ENCODE measurements at places on chromosomes 6 and 20. TPM values are rescaled to one million over a fixed set of nuclear protein-coding genes. Genes with fewer than 3 reads are reported as not detected.

Gene MAPK13
- polyA plus RNA-seq = 28.9 TPM

Gene SAMHD1
- polyA plus RNA-seq = 35.6 TPM

Gene CALHM4
- not detected for polyA plus RNA-seq

Gene BLOC1S5
- polyA plus RNA-seq = 2.6 TPM

Gene RSPO4
- 0.09 TPM for polyA plus RNA-seq

Gene GLP1R
- polyA plus RNA-seq = 3.4 TPM

Gene SLC17A2
- not detected for polyA plus RNA-seq

Gene GPLD1
- 0.27 TPM for polyA plus RNA-seq

Gene GPR6
- 0.21 TPM for polyA plus RNA-seq

Gene PRR18
- polyA plus RNA-seq = 0.23 TPM

Gene CHRNA4
- 0.02 TPM for polyA plus RNA-seq

Gene SNX3
- polyA plus RNA-seq = 59.7 TPM

Gene RIPOR3
- 8.1 TPM for polyA plus RNA-seq

Gene CAP2
- 4.0 TPM for polyA plus RNA-seq

Gene METTL24
- polyA plus RNA-seq = 0.80 TPM

Gene RALY
- 57.9 TPM for polyA plus RNA-seq

Gene LY86
- 0.38 TPM for polyA plus RNA-seq

Gene VSX1
- polyA plus RNA-seq = 0.77 TPM

Gene SLA2
- polyA plus RNA-seq = 0.19 TPM

Gene TAGAP
- 0.42 TPM for polyA plus RNA-seq

Gene TPX2
- 0.04 TPM for polyA plus RNA-seq

Gene DZANK1
- 2.4 TPM for polyA plus RNA-seq

Gene DEFB124
- polyA plus RNA-seq = not detected

Gene DEF6
- 40.6 TPM for polyA plus RNA-seq

Gene CALHM5
- 0.08 TPM for polyA plus RNA-seq

Gene PGM3
- polyA plus RNA-seq = 21.5 TPM

Gene ACTL10
- 2.2 TPM for polyA plus RNA-seq
